ENCODE measurements at places on chromosomes 12 and 14.

DNA sequence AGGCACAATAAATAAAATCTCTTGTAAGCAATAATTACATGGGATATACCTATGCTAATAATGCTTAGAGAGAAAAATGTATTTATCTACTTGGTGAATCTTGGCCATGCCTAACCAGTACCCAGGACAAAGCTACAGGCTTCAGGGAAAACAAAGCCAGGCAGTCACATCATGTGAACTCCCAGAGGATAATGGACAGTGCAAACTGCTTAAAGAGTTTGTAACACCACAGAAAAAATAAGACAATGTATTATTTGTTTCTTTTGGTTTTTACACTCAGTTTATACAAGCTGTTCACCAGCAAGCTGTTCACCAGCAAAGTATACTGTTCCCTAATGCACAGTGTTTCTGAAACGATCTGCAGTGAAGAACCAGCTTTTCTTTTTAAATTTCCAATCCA is 38.0 kb downstream of the DICER1 start:
- no peak for DNase-seq

DNA sequence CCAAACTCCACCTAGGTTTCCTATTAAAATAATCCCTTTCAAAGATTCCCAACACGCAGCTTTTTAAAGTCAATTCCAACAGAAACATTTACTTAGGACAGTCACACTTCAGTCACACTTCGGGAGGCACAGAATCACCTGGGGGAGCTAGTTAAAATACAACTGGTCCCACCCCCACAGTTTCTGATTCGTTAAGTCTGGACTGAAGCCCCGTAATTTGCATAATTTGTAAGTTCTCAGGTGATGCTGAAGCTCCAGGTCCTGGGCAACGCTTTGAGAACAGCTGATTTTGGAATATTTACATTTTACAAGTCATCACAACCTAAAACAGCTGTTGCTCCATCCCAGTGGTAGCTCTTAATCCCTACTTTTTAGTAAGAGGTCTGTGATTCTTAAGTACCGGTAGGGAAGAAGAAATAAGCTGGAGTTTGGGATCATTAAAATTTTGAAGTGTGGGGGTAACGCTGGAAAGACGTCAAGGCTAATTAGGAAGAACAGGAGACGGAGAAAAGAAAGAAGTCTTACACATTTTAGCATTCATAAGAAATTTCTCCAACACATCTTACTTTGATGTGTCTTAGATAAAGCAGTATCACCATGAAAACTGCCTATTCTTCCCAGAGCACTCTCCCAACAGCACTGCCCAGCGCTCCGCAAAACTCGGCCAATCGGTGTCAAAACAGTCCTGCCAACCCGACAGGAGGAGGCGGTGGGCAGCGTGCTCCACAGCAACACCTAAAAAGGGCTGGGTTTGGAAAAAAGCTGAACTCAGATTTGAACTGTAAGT is 1.1 kb downstream of the IPO8 start:
- DNase-seq: peak; percentile 47

DNA sequence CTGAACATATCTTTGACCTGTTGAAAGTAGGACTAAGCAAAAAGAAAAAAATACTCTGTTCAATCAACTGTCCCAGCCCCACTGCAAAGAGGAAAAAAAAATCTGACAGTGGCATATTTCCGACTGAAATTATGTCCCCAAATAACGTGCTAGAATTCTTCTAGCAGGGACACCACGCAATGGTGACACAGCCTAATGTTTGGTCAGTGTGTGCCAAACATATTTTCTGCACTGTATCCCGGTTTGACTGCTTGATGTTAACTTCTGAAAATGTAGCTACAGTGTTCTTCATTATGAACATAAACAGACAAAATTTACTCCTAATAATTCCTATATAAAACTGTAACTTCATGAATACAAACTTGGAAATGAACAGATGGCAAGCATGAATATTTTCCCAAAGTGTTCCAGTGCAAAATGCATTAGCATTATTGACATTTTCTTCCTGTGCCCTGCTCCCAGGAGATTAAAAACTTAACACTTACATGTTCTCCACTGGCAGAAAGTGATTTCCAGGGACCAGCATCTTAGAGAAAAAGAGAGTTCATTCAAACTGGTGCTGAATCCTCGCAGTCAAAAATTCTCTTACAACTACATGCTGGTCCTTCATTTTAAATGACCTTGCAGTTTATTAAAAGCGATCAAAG is 72.4 kb upstream of the SYT1 start:
- no peak for DNase-seq

DNA sequence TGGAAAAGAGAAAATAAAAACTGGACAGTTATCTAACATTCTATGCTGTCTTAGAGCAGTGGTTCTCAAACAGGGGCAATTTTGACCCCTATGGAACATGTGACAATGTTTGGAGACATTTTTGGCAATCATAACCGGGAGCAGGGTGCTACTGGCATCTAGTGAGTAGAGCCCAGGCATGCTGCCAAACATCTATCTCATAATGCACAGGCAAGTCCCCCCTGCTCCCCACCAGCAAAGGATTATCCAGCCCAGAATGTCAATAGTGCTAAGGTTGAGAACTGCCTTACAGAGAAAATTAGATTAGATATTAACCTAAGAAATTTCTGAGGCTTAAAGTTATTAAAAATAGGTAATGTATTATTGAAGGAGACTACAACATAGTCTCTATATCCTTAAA is 22.9 kb upstream of the CATSPERB start:
- DNase-seq: no peak

- no peak for DNase-seq
Measured at GRCh38 chr12:113297621-113298471, 37.1 kb downstream of the SLC8B1 start.

DNA sequence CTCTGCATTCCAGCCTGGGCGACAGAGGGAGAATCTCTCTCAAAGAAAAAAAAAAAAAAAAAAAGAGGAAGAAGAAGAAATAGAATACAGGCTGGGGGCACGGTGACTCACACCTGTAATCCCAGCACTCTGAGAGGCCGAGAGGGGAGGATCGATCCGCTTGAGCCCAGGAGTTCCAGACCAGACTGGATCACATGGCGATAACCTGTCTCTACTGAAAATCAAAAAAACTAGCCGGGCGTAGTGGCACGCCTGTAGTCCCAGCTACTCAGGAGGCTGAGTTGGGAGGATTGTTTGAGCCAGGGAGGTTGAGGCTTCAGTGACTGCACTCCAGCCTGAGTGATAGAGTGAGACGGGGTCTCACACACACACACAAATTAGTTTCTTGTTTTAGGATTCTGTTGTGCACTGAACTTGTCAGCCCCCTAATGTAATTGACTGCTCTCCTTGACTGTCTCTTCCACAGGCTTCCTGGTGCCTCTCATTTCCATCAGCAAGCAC is 963 bp upstream of the TINF2 start:
- DNase-seq: no peak

DNA sequence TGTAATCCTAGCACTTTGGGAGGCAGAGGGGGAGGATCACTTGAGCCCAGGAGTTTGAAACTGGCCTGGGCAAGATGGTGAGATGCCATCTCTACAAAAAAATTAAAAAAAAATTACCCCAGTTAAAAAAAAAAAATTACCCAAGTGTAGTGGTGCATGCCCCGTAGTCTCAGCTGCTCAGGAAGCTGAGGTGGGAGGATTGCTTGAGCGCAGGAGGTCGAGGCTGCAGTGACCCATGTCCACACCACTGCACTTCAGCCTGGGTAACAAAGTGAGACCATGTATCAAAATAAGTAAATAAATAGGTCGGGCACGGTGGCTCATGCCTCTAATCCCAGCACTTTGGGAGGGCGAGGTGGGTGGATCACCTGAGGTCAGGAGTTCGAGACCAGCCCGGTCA is 128.8 kb downstream of the VRK1 start:
- DNase-seq: no peak

- DNase-seq: no peak
Measured at GRCh38 chr12:90945070-90945649, 9.8 kb downstream of the CCER1 start.

DNA sequence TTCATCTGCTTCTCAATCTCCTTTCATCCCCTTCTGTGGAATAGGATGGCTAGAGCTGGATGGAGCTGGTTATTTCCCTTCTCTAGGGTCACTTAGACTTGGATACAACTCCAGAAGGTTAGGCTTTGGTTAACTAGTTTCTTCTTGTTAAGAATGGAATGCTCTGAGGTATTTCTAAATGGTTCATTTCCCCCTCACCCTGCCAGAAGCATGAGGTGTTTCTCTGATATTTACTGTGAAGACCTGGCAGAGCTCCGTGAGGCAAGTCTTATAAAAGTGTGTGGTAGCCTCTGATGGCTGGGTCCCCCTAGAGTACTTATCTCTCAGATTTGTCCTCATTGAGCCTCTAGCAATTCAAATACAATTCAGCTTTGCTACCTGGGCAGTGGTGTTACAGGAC is 207.9 kb downstream of the SLC16A7 start:
- DNase-seq: no peak

DNA sequence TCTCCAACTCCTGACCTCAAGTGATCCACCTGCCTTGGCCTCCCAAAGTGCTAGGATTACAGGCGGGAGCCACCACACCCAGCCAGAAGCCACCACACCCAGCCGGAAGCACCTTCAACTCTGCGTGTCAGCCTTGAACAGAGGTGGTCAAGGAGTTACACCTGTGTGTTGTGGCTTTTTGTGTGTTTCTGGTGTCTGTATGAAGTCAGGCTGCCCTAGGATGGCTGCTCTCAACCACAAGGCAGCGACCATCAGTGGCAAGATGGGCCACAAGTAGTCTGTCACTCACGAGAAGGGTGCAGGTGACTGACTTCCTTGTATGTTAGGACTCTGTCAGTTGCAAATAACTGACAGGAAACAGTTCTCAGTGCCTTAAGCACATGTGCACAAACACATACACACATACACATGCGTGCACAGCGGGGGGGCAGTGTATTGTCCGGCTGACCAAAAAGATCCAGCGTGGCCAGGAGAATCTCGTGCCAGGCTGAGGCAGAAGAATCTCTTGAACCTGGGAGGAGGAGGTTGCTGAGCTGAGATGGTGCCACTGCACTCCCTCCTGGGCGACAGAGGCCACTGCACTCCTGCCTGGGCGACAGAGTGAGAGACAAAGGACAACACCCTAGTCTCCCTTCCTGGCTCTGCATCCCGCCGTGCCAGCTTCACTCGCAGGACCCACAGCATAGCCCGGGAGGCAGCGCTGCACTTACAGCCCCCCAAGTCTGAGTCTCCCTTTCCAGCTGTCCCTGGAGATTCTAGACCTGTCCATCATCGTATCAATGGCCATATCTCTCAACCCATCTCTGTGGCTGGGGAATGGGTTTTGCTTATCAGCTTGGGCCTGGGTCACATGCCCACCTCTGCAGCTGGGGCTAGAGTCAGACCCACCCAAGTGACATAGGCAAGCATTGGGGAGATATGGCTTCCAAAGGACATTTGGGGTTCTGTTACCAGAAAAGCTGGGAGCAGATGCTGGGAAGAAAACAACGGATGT is 13.7 kb downstream of the P2RX4 start:
- DNase-seq: no peak

DNA sequence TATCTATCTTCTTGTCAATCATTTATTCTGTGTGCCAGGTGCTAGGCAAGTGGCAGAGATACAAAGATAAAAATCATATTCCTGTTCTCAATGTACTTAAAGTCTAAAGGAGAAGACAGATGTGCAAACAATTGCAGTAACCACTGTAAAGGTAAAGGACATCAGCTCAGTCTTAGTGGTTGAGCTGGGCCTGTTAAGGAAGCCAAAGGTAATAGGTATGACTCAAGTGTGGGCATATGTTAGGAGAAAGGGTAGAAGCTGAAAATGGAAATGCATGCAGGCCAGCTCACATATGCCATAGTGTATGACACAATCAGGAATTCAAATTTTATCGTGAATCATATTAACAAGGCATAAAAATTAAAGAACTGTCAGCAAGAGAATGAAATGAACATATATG is 49.8 kb downstream of the FAR2 start:
- DNase-seq: no peak

- DNase-seq: no peak
Measured at GRCh38 chr12:115755061-115755724, 522.3 kb downstream of the MED13L start.

DNA sequence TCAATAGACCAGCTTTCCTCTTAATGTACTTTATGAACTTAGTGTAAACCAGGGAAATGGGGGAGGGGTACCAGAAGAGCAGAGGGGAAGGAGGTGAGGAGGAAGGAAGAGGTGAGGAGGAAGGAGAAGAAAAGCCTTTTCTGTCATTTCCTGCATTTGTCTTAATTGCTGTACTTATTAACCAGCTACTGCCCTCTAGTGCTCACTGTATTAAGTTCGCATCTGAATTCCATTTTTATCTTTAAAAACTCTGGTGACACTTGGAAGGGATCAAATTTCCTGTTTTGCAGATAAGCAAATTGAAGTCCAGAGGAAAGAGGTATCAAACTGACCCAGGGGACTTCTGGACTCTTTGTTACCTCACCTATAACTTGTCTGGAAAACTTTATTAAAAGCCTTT is 22.2 kb downstream of the MANSC1 start:
- no peak for DNase-seq

DNA sequence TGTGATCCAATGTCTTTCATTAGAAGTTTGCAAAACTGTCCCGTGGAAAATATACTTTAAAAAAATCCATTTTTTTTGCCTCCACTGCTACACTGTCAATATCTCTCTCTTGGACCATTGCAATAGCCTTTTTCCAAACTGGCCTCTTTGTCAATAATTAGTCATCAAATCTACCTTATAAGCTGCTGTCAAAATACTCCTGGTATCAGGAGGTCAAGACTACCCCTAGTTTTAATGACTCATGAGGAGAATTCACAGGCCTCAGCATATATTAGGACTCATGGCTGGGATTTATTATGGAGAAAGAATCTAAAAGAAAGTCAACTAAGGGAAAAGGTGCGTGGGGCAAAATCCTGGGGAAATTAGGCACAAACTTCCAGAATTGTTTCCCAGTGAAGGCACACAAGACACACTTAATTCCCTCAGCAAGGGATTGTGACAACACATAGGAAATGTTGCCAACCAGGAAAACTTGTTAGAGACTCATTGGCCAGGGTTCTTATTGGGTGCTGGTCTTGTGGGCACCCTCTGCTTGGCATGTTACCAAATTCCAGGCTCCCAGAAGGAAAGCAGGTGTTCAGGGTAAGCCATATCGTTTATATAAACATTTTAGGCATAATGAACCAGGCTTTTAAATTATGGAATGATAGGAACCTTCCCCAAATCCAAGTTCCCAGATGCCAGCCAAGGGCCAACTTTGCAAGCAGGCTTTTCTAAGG is 56.1 kb downstream of the TMEM117 start:
- no peak for DNase-seq

GRCh38 chr14:44369401-44370123 is 137.5 kb downstream of the FSCB start:
- no peak for DNase-seq

GRCh38 chr12:777550-778047 is 25.2 kb downstream of the WNK1 start:
- no peak for DNase-seq

Data from femur (tissue), 1 donor.